SIG-M5 (cell line): ENCODE measurements at places on chromosomes 3 and 15.

GRCh38 chr15:98178861-98179260 lies 218.4 kb downstream of the ARRDC4 start:
- no peak for DNase-seq

DNA sequence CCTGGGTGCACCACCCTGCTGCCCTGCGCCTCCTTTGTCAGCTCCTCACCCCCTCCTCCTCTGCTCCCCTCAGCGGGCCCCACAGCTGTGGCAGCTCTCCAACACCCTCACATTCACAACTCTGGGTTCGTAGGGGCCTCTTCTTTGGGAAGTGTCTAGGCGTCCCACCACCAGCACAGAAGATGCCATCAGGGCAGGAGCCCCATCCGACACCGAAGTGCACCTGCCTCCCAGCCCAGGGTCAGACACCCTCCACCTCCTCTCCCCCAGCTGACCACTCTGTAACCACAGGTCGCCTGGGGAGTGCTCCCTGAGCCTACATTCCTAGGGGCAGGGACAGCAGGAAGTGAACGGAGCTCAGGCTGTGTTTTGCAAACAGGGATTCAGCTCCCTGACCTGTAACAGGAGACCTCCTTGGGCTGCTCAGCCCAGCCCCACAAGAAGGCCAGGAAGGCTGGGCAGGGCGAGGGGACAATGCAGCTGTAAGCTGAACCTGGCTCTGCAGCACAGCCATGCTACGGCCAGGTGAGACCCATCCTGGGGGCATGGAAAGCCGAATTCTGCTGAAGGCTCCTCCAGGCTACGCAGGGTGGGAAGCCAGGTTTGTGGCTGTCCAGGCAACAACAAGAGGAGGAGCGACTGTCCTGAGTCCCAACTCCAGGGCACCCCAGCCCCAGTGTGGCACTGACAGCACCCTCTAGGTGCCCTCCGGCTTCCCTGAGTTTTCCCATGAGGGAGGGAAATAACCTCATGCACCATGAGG lies 269.0 kb downstream of the GOLGA6L6 start:
- DNase-seq = no peak

DNA sequence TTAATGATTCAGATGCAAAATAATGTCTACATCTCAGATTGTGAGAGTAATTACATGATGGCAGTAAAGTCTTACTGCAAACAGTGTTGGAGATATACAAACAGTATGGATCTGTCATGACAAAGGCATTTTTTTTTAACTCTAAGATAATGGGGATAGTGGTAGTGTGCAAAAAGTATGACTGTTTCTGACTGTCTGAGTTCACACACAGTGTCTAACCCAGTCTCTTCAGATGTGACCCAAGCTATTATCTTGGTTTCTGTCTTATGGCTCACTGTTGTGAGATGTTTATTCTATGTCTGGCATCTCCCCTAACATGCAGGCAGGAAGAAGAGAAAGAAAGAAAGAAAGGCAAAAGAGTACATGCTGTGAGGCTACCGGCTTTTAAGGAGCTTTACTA lies 17.0 kb downstream of the RPL39L start:
- no peak for DNase-seq

DNA sequence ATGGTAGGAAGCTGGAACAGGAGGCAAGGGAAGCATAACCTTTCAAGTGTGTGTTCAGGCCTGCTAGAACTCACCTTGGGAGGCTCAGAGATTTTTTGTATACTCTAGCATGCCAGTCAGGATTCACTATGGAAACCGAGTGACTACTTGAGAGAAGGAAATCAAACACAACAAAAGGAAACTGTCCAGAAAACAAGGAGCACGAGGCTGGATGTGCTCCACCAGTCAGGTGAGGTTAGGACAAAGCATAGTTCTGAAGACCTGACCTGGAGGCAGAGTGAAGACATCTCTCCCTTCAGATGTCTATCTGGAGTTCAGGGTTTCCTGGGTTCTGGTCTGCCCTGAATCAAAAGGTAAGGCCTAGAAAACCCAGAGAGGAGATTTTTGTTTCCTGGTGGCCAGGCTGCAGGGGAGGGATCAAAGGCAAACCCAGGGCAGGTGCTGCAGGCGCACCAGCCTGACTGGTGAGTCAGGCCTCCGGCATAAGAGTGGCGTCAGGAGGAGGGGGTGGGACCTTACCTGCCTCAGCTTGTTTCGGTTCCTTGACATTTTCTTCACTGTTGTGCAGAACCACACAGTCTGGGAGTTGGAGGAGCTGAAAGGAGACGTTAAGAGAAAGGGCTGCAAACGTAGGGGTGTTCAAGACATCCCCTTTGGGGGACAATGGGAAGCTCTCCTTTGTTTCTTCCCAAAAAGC lies 52.2 kb upstream of the OSBPL11 start:
- DNase-seq = no peak

GRCh38 chr3:16467393-16467792 lies 46.1 kb downstream of the RFTN1 start:
- DNase-seq = no peak

- DNase-seq = no peak
These were observed 842 bp downstream of the PCCB start for GRCh38 chr3:136250903-136251460.

DNA sequence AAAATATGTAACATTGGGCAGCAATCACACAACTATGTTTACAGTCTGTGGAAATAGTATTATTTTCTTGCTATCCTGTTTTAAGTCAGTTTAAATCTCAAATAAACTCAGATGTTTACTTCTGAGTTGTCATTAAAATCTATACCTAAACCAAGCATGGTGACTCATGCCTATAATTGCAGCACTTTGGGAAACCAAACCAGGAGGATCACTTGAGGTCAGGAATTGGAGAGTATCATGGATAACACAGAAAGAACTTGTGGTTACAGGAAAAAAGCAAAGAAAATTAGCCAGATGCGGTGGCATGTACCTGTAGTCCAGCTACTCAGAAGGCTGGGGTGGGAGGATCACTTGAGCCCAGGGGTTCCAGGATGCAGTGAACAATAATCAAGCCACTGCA lies 631.6 kb upstream of the EPHA6 start:
- no peak for DNase-seq

GRCh38 chr3:71172951-71173350 lies 410.6 kb downstream of the FOXP1 start:
- no peak for DNase-seq

DNA sequence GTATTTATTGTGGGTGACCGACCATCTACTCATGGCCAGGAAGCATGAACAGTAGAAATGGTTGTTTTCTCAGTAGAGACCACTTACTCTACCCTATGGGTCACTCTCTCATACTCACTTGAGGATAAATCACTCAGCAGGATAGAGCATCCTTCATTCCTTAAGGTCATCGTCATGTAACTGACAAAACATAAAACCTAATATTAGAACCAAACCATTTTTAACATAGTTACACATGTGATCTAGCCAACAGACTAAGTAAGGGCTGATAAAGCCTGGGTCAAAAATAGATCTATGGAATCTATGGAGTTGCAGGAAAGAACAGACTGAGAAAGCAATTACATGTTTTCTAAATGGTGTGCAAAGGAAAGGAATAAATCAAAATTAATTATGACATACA lies 769.1 kb downstream of the NTRK3 start:
- DNase-seq = no peak

- no peak for DNase-seq
These were observed 322.6 kb downstream of the THSD4 start for GRCh38 chr15:71437919-71438318.

- no peak for DNase-seq
These were observed 2.6 kb upstream of the TMCO5A start for GRCh38 chr15:37931868-37932267.

- DNase-seq = no peak
These were observed 116.5 kb downstream of the LPP start for GRCh38 chr3:188270423-188270972.

- no peak for DNase-seq
These were observed 12.8 kb downstream of the GPR176 start for GRCh38 chr15:39907216-39907615.

DNA sequence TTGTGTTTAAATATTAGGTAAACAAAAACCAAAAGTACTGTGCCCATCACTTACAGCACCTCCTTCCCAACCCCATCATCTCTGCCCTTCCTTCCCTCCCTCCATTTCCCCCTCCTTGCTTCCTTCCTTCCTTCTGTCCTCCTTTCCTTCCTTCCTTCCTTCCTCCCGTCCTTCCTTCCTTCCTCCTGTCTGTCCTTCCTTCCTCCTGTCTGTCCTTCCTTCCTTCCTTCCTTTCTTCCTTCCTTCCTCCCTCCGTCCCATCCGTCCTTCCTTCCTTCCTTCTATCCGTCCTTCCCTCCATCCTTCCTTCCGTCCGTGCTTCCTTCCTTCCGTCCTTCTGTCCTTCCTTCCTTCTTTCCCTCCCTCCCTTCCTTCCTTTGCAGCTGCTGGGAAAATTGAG lies 67.8 kb upstream of the SIAH2 start:
- DNase-seq = no peak

- no peak for DNase-seq
These were observed 22.4 kb upstream of the FAM174B start for GRCh38 chr15:92677999-92678398.

GRCh38 chr15:23069496-23070166 lies 30.3 kb upstream of the TUBGCP5 start:
- DNase-seq = no peak

DNA sequence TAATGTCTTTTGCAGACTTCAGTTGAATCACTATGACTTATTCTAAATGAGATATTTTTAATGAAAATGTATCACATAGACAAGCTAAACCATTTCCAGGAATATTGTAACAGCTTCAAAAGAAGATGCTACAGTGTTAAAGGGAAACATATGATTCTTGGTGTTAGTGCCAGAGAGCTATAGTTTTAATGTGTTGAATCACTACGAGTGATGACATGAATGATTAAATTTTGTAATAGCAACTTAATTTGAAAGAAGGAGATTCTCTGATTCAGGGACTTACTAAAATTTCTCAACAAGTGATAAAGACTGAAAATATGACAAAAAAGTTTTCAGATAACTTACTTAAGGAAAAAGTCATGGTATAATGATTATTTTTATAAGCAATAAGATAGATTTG lies 267.3 kb upstream of the SLITRK3 start:
- no peak for DNase-seq

- DNase-seq = no peak
These were observed 35.9 kb downstream of the CGNL1 start for GRCh38 chr15:57411945-57412768.

GRCh38 chr15:74377831-74378766 lies 10.7 kb upstream of the CYP11A1 start:
- no peak for DNase-seq

- no peak for DNase-seq
These were observed 61.8 kb downstream of the GAP43 start for GRCh38 chr3:115685097-115685496.

DNA sequence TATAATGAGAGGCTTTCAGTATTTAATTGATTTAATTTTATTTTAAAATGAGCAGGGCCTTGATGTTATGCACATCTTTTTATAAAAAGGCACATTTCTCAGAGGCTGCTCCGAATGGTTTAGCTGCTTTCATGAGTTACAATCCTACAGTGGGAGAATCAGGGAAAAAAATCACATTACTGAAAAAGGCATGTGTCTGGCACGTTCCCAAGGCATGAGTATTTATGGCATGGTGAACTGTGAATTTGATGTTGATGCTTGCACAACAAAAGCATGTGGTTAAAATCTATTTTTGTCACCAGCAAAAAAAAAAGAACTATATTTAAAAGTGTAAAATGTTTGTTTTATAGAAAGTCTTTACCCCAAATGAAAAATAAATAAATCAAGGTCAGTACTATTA lies 485.2 kb upstream of the ROBO2 start:
- no peak for DNase-seq

DNA sequence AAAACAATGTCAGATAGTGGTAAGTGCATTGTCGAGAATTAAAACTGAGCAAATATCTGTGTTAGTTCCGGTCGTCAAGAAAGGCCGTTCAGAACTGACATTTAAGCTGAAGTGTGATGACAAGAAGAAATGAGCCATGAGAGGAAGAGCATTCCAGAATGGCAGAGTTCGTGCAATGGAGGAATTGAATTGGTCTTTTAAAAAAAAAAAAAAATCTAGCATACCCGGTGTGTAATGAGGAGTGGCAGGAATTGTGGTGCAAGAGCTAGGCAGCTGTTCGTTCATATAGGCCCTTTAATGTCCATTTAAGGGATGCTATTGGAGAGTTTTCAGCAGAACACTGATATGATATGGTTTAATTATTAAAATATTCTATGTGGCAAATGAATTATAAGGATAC lies 2.6 kb upstream of the GBE1 start:
- DNase-seq = no peak

GRCh38 chr15:72796515-72797337 lies 13.2 kb upstream of the ADPGK start:
- no peak for DNase-seq

- DNase-seq = no peak
These were observed 12.0 kb downstream of the CELSR3 start for GRCh38 chr3:48650723-48651122.

DNA sequence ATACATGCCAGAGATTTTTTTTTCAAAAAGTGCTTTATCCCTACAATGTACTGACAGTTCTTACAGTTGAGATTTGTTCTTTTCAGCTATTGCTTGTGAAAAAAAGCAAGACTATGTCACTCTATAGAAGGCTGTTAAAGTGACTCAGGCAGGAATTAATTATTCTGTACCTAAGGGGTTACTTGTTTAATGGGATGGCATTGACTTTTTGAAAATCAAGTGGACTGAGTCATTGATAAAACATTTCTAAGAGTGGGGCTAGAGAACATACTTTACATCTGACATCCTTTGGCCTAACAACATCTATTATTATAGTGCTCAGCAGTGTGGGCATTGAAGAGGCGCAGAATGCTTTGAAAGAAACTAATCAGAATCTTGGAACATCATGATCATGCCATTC lies 34.3 kb downstream of the INTS14 start:
- DNase-seq = no peak

DNA sequence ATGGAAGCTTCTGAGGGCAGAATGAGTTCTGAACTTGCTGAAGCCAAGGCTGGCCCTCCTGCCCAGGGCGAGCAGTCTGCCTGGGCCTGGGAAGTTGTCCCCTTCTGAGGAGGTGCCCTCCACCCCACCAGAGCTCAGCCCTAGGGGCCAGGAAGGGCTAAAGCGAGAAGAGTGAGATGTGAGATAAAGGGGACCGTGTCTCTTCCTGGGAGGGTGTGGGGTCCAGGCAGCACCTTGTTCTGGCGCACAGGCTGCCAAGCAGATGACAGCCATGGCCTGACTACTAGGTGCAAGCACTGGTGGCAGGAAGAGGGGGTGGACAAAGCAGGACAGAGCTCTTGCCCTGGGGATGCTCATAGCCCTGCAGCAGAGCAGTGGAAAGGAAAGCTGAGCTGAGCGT lies 3.7 kb downstream of the PAK6 start:
- DNase-seq = no peak

GRCh38 chr15:36235173-36235572 lies 344.3 kb upstream of the CDIN1 start:
- DNase-seq = no peak

GRCh38 chr15:73684581-73685455 lies 635 bp downstream of the CD276 start:
- DNase-seq = no peak

DNA sequence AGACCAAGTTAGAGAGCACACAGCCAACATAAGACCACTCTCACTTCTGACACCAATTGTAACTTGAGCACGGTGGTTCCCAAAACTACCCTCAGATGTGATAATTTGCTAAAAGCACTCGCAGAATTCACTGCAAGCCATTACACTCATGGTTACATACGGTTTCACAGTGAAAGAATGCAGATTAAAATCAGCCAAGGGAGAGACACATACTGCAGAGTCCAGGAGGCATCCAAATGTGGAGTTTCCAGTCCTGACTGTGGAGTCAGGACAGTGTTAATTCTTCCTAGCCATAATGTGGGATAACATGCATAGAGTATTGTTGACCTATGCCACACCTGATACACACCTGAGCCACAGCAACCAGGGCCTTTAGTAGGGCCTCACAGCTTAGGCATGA lies 956.4 kb downstream of the NTRK3 start:
- no peak for DNase-seq

- DNase-seq = no peak
These were observed 1101.4 kb downstream of the ROBO1 start for GRCh38 chr3:78666470-78666800.
